ENCODE measurements at places on chromosomes 1 and 21. TPM values are rescaled to one million over a fixed set of nuclear protein-coding genes. Genes with fewer than 3 reads are reported as not detected.

Gene LCE2A
- not detected for polyA plus RNA-seq

DNA sequence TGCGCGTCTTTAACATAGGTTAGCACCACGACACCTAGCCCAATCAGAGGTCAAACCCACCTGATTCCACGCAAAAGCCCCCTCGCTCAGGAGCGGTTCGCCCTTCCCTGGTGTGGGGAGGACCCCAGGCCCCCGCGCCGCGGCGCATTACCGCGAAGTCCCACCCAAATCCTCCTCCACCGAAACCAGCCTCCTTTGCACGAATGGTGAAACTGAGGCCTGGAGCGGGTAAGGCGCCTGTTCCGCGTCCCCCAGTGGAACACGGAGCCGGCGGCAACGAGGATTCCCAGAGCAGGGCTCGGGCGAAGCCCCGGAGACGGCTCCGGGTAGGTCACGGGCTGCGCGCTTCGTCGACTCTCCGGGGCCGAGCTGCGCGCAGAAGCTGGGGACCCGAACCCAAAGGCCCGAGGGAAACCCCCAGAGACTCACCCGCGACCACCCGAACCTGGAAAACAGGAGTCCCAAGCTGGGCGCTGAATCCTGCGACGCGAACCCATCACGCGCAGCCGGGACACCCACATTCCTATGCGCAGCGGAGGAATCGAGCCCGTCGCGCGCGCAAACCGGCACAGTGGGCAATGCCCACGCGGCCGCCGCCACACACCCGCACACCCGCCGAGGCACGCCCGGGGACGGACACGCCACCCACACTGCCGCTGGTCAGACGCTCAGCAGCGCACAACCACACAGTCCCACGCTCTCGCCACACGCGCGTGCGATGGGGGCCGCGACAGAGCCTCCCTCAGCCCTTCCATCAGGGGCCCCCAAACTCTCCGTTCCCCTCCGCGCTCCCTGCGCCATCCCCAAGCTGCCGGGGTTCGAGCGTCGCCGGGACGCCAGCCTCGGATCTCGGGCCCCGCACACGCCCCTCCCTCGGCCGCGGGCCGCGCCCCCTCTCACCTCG is 507 bp downstream of the GLIS1 start:
- H3K27ac ChIP-seq: peak overlapping the region; percentile 23
- no peak for DNase-seq
- peak overlapping the region; percentile 65 for H3K4me3 ChIP-seq
- H3K36me3 ChIP-seq: no peaks in the 10 kb centered on the region
- H3K4me1 ChIP-seq: peaks cover 15% of the 10 kb centered on the region

Gene SLC30A10
- polyA plus RNA-seq: not detected

GRCh38 chr1:164671323-164671965 is 112.5 kb downstream of the PBX1 start:
- H3K4me3 ChIP-seq: no peak overlapping the region
- H3K36me3 ChIP-seq: no peaks in the 10 kb centered on the region
- no peak overlapping the region for H3K27ac ChIP-seq
- H3K4me1 ChIP-seq: peaks cover 10% of the 10 kb centered on the region
- DNase-seq: no peak

- no peak overlapping the region for H3K4me3 ChIP-seq
- H3K27me3 ChIP-seq: no peaks in the 10 kb centered on the region
- H3K36me3 ChIP-seq: no peaks in the 10 kb centered on the region
- no peak overlapping the region for H3K27ac ChIP-seq
- H3K4me1 ChIP-seq: no peaks in the 10 kb centered on the region
Measured at GRCh38 chr1:62967031-62967430, 183.1 kb downstream of the ATG4C start.

Gene OR14K1
- not detected for polyA plus RNA-seq

GRCh38 chr1:109806733-109807400 is 43.1 kb upstream of the EPS8L3 start:
- H3K27ac ChIP-seq: no peak overlapping the region
- peak; percentile 30 for DNase-seq
- H3K4me3 ChIP-seq: no peak overlapping the region
- H3K36me3 ChIP-seq: no peaks in the 10 kb centered on the region
- no peaks in the 10 kb centered on the region for H3K27me3 ChIP-seq

Gene CRABP2
- 21.6 TPM for polyA plus RNA-seq

Gene RBP7
- polyA plus RNA-seq: 49.3 TPM

DNA sequence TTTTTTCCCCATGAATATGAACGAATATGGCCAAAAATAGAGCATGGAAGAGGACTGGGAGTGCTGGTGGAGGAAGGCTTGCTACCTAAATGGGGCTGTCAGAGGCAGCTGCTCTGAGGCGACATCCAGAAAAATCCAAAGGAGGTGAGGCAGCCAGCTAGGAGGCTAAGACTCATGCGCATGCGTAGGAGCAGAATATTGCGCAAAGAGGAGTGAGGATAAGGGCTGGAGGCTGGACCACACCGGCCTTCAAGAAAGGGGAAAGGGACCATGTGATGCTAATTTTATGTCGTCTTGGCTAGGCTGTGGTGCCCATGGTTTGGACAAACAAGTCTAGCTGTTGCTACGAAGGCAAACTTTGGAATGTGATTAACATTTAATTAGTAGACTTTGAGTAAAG is 30.5 kb downstream of the HEYL start:
- no peak overlapping the region for H3K4me3 ChIP-seq
- no peaks in the 10 kb centered on the region for H3K36me3 ChIP-seq
- H3K27ac ChIP-seq: no peak overlapping the region
- H3K27me3 ChIP-seq: no peaks in the 10 kb centered on the region
- DNase-seq: no peak
- H3K4me1 ChIP-seq: no peaks in the 10 kb centered on the region

GRCh38 chr1:159492575-159493323 is 43.1 kb downstream of the OR10J5 start:
- no peaks in the 10 kb centered on the region for H3K27me3 ChIP-seq
- H3K4me3 ChIP-seq: no peak overlapping the region
- DNase-seq: no peak
- H3K4me1 ChIP-seq: no peaks in the 10 kb centered on the region
- H3K27ac ChIP-seq: no peak overlapping the region

Gene DAB1
- not detected for polyA plus RNA-seq

Gene F13B
- not detected for polyA plus RNA-seq

GRCh38 chr21:26199456-26199855 is 28.9 kb upstream of the APP start:
- H3K27ac ChIP-seq: no peak overlapping the region
- no peaks in the 10 kb centered on the region for H3K27me3 ChIP-seq
- no peak for DNase-seq
- no peaks in the 10 kb centered on the region for H3K36me3 ChIP-seq
- H3K4me3 ChIP-seq: no peak overlapping the region

DNA sequence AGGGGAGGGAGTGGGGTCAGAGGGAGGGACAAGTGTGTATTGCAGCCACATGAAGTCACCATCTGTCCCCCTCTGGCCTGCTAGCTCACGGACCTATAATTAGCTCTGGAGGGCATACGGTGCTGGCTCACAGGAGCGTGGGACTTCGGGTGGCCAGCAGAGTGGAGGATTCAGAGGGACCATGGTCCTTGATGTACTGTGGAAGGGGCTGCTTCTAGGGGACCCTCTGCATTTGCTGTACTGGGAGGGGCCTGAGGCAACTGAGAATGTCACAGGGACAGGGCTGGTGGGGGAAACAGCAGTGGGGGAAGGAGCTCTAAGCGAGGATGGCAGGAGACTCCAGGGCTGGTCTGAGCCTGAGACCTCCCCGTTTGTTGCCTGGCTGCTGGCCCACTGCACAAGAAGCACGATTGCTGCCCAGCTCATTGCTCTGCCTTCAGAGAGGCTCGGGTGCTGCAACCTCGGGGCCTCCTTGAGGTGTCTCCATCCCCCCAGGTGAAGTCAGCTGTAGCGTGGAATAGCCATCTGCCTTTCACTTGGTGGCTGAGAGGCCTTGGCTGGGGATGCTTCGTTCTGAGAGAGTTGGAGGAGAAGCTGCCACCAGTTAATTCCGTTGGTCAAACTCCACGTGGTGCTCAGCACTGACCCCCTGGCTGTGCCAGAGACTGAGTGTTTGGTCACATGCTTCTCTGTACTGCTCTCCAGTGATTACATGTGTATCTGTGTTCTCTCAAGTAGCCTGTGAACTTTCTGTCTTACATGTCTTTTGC is 2.7 kb downstream of the PPFIA4 start:
- peaks cover 4% of the 10 kb centered on the region for H3K36me3 ChIP-seq
- no peak overlapping the region for H3K27ac ChIP-seq
- no peaks in the 10 kb centered on the region for H3K4me1 ChIP-seq
- no peak overlapping the region for H3K4me3 ChIP-seq
- no peaks in the 10 kb centered on the region for H3K27me3 ChIP-seq

DNA sequence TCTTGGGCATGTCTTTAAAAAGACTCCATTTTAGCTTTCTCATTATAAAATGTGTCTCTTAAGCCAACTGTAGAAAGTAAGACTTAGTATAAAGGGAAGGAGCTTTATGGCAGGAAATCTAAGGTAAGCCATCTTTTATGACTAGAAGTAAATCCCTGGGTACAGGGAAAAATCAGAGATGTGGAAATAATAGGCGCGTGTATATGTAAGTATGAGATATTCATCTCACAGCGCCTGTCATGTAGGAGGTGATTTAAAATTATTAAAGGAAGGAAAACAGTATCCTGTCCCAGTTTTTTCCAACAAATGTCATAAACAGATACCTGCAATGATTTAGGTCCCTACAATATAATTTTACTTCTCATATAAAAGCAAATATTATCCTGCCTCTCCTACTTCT is 35.0 kb upstream of the IRF2BP2 start:
- DNase-seq: no peak
- no peaks in the 10 kb centered on the region for H3K27me3 ChIP-seq
- H3K36me3 ChIP-seq: no peaks in the 10 kb centered on the region
- H3K4me1 ChIP-seq: peaks cover 7% of the 10 kb centered on the region
- H3K4me3 ChIP-seq: no peak overlapping the region

DNA sequence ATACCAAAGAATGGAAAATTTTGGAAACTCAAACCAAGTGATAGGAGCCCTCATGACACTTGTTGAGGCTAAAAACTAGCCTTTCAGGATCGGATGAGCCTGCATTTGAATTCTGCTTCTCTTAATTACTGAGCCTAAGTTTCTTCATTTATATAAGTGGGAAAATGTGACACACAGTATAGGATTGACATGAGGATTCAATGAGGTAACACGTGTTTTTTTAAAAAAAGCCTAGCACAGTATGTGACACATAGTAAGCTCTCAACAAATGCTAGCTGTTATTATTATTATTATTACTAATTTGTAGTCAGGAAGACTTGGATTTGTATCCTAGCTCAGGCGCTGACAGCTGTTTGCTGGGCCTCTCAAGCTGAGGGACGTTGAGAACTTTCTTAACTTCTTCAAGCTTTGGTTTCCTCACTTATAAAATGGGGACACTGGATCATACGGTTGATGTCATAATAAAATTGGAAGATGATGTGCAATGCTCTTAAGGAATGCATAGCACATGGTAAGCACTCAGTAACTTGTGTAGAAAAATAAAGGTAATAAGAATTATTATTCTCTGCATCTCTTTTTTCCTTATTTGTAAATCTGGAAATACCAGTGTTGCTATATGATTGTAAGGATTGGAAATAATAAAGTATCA is 55.4 kb upstream of the JUN start:
- DNase-seq: no peak
- H3K4me1 ChIP-seq: no peaks in the 10 kb centered on the region
- H3K36me3 ChIP-seq: no peaks in the 10 kb centered on the region
- no peak overlapping the region for H3K4me3 ChIP-seq
- no peak overlapping the region for H3K27ac ChIP-seq

DNA sequence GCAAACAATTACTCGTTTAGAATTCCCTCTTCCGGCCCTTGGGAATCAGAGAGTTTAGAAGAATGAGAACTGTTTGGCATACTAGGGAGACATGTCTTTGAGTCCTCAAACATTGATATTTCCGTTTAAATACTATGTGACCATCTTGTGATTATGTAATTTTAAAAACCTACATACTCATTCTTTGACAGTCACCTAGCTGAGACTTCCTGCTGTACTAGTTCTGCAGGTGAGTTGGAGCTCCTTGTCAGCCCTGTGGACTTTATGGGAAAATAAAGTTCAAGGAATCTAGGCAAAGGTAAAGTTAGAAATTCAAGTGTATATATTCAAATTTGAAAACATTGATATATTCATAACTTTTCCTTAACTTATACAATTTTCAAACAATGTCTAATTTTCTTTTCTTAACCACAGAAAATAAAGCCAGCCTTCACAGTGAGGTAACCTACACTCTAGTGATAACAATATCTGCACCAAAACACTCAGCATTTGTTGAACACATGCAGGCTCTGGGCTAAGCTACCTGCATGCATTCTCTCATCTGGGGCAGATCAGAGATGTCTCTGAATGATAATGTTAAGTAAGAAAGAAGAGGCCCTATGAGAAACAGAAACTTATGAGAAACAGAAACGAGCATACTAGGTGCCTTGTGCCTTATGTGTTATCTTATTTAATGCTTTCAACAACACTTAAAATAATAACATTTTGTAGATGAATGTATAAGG is 67.0 kb upstream of the BACE2 start:
- no peaks in the 10 kb centered on the region for H3K4me1 ChIP-seq
- no peaks in the 10 kb centered on the region for H3K27me3 ChIP-seq
- H3K36me3 ChIP-seq: no peaks in the 10 kb centered on the region
- no peak overlapping the region for H3K27ac ChIP-seq
- no peak overlapping the region for H3K4me3 ChIP-seq

DNA sequence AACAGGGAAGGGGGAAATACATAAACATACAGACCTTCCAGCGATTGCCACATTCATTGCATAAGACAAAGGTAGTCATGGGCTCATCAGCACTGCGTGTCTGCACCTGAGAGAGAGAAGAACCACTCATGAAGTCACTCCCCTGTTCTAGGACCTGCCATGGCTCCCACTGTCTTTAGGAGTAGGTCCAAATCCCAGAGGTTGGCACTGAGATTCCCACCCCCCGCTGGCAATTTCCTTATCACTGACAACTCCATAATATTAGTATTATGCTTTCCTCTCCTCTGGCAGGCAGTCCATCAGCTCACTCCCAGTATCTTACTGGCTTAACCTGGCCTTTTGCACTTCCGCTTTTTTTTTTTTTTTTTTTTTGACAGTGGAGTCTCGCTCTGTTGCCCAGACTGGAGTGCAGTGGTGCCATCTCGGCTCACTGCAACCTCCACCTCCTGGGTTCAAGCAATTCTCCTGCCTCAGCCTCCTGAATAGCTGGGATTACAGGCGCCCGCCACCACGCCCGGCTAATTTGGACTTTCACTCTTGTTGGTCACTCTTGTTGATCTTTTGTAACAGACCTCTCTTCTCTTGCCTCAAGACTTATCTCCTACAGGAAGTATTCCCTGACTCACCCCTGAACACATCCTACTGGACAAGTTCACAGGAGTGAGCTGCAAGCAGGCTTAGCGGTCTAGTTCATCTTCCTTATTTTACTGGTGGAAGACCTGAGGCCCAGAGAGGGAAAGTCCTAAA is 14.8 kb upstream of the ZNF436 start:
- no peak overlapping the region for H3K27ac ChIP-seq
- H3K4me3 ChIP-seq: no peak overlapping the region
- no peak for DNase-seq
- no peaks in the 10 kb centered on the region for H3K27me3 ChIP-seq
- no peaks in the 10 kb centered on the region for H3K4me1 ChIP-seq
- H3K36me3 ChIP-seq: peaks cover 10% of the 10 kb centered on the region
